ENCODE measurements at places on chromosomes 7 and 10. TPM values are rescaled to one million over a fixed set of nuclear protein-coding genes. Genes with fewer than 3 reads are reported as not detected.

DNA sequence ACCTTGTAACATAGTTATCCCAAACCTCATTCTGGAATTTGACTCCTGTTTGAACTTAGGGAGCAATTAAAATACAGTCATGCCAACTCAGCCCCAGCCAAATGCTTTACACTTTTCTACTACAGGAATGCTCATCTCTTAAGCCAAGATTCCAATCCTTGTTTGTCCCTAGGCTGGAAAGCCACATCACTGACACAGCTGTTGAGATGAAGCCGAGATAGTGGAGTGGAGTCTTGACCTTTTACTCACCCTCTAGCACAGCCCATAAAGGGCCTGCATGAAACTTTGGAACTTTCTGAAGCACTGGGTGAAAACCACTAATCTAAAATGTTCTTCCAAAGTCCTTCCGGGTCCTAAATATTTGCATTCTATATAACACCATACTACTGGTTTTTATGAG is 247.3 kb downstream of the ETV1 start:
- H3K36me3 ChIP-seq, result no peaks in the 10 kb centered on the region
- H3K4me1 ChIP-seq, result no peaks in the 10 kb centered on the region
- no peak for DNase-seq
- H3K27ac ChIP-seq, result no peak overlapping the region

GRCh38 chr7:6558837-6559236 is 7.6 kb upstream of the GRID2IP start:
- H3K27me3 ChIP-seq, result no peaks in the 10 kb centered on the region
- no peak overlapping the region for H3K4me3 ChIP-seq
- H3K36me3 ChIP-seq, result no peaks in the 10 kb centered on the region
- no peak for DNase-seq
- no peak overlapping the region for H3K27ac ChIP-seq

GRCh38 chr7:148521271-148521670 is 69.3 kb upstream of the C7orf33 start:
- no peaks in the 10 kb centered on the region for H3K36me3 ChIP-seq
- no peaks in the 10 kb centered on the region for H3K4me1 ChIP-seq
- H3K27ac ChIP-seq, result no peak overlapping the region
- no peak overlapping the region for H3K4me3 ChIP-seq

The C1QL3 gene
- not detected for total RNA-seq

GRCh38 chr7:33798686-33799325 is 106.5 kb upstream of the BMPER start:
- no peaks in the 10 kb centered on the region for H3K4me1 ChIP-seq
- no peaks in the 10 kb centered on the region for H3K36me3 ChIP-seq
- H3K4me3 ChIP-seq, result no peak overlapping the region
- no peak overlapping the region for H3K27ac ChIP-seq
- H3K27me3 ChIP-seq, result no peaks in the 10 kb centered on the region

The HOXA7 gene
- not detected for total RNA-seq
